ENCODE measurements at places on chromosomes 2 and 18.

DNA sequence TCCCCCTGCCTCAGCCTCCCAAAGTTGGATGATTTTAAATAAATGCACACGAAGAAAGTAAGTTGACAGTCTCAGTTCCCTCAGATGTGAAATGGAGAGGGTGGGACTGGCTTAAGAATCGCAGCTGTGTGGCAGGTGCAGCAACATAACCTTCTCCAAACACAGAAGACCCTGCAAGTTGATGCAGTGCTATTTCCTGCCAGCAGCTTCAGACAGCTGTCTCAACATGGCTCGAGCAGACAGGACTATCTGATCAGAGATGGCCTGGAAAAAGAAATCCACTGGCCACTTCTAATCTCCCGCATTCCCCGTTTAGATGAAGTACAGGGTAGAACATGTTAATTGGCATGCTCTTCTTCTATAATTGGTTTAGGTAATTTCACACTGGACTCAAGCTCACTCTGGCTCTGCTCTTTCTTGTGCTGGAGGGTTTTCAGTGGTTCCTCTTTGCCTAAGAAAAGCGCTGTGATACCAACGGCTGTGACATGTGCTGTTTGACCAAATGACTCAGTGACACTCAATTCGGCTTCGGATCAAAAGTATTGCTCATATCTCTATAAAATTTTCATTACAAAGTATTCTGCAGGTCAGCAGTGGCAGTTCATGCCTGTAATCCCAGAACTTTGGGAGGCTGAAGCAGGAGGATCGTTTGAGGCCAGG is 40.2 kb downstream of the MYOM1 start:
- no peak for DNase-seq

- DNase-seq, result no peak
Observed at GRCh38 chr2:173126819-173127218, 51.2 kb downstream of the MAP3K20 start.

- DNase-seq, result peak; percentile 65
Observed at GRCh38 chr18:41745166-41746049, 209.6 kb upstream of the PIK3C3 start.

- peak; percentile 44 for DNase-seq
Observed at GRCh38 chr2:193966590-193966989, 1690.4 kb upstream of the SLC39A10 start.

DNA sequence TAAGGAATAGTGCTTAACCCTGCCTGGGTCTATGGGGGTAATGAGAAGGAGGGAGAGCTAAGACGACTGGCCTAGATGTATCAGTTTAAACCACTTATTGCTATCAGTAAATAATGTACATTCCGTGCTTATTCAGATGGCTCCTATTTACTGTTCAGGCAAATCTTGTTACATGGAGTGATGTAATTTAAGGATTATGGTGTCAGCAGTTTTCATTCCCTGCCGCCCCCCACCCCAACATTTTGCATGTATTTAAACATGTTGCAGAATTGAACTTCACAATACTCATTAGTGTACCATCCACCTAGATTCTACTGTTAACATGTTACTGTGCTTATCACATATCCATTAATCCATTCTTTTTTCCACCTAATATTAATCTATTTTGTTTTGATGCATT is 11.7 kb downstream of the AGPS start:
- no peak for DNase-seq

GRCh38 chr2:74571058-74571457 is 16.5 kb downstream of the DOK1 start:
- DNase-seq, result no peak

- DNase-seq, result peak; percentile 98
Observed at GRCh38 chr2:29921560-29921915, at the start of gene ALK. ALK (minus strand) TSS chr2:29921586; CDS start chr2:29920659, 927 bp downstream.

GRCh38 chr2:202406445-202406978 is 30.4 kb downstream of the BMPR2 start:
- no peak for DNase-seq

GRCh38 chr2:105510761-105511528 is 112.1 kb upstream of the FHL2 start:
- no peak for DNase-seq

- DNase-seq, result no peak
Observed at GRCh38 chr2:112699984-112700667, 20.7 kb upstream of the NT5DC4 start.

DNA sequence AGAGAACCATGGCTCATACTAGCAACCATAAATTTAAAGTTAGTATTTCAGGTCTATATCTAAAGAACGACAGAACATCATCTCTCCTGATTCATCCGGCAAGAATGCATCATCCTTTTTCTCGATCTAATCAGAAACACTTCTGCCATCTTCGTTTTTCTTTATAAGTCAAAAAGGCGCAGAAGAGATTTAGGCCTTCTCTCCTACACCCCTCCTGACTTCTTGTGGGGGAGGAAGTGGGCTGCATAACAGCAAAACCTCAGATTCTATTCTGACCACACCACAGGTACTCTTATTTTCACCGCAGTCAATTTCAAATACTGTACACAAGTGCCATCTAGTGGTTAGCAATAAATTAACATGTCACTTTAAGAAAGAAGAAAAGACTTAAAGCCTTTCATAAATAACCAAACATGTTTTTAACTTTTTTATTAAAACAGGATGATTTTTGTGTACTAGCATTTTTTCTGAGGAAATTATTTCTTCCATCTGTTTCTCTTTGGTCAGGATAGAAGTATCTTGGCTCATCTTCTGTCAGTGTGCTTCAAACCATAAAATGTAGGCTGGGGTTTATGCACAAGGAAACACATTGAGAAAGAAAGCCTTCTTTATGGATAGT is 48.4 kb upstream of the PIK3C3 start:
- peak; percentile 58 for DNase-seq

GRCh38 chr2:202608142-202608852 is 26.5 kb upstream of the FAM117B start:
- no peak for DNase-seq

DNA sequence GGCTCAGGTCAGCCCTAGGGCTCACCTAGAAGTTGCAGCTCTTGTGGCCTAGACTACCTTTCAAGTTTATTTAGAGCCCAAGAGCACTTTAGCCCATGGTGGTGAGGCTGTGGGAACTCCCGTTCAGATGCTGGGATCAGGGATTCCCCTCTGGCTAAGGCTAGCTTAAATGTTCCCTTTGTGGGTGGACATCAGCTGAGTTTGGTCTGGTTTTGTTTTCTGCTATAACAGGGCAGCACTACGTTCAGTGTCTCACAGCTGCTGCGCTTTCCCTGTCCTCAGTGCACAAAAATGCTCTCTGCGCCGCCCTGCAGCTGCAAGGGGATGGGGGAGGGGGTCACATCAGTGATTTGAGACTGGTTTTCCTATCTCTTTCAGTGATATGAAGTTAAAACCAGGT is 170.5 kb upstream of the KCNJ3 start:
- DNase-seq, result no peak

GRCh38 chr2:96665083-96665569 is 22.6 kb downstream of the FER1L5 start:
- DNase-seq, result no peak

DNA sequence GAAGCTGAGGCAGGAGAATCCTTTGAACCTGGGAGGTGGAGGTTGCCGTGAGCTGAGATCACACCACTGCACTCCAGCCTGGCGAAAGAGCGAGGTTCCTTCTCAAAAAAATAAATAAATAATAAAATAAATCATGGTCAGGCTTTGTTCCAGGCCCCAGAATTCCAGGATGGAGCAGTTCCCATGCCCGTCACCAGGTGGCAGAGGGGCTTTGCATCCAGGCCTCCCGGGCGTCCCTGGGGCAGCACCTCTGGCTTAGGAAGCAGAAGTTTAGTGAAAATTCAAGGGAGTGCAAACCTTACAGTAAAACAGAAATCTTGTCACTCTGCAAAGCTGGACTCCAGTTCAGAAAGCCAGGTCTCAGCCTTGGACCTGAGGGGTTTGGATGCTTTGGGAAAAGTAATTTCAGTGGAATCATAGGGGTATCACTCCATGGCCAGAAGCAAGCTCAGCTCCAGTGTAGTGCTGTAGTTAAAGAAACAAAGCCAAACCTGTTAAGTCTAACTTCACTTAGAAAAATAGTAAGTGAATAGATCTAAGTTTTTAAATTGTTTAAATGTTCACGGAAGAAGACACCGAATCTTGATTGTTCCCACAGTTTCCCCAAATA is 512.7 kb downstream of the CMPK2 start:
- peak; percentile 79 for DNase-seq

GRCh38 chr2:125979886-125980285 is 676.1 kb upstream of the GYPC start:
- DNase-seq, result no peak

- no peak for DNase-seq
Observed at GRCh38 chr2:168841445-168841844, 39.0 kb downstream of the NOSTRIN start.

DNA sequence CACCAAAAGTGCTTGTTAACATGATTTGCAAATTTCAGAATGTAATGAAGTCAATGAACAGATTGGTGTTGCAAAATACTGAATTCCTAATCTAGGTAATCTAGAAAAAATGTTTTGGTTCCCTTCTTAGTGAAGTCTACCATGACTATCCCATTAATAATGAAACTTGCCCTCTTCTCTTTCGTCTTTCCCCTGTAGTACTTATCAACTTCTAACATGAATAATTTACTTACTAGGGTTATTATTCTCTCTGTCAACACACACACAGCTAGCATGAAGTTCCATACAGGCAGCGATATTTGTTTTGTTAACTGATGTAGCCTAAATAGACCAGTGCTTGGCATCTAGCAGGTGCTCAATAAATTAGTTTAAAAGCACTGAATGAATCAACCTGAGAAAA is 160.2 kb downstream of the NCK2 start:
- DNase-seq, result no peak

DNA sequence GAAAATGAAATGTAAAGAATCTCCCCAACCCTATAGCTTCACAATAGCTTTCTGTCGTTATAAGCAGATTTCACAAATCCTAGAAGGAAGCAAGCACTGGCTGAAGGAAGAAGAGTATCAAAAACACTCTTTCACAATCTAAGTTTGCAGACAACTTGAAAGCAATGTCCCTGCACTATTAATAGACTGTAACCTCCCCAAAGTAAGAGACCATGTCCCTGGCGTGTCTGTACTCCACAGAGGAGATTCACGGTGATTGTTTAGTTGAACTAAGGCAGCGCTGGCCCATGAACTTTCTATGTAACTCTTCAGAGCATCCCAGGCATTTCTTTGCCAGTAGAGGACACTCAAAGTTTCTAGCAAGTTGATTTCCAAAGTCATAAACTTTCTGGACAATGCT is 128.0 kb upstream of the HNRNPA3 start:
- DNase-seq, result no peak

DNA sequence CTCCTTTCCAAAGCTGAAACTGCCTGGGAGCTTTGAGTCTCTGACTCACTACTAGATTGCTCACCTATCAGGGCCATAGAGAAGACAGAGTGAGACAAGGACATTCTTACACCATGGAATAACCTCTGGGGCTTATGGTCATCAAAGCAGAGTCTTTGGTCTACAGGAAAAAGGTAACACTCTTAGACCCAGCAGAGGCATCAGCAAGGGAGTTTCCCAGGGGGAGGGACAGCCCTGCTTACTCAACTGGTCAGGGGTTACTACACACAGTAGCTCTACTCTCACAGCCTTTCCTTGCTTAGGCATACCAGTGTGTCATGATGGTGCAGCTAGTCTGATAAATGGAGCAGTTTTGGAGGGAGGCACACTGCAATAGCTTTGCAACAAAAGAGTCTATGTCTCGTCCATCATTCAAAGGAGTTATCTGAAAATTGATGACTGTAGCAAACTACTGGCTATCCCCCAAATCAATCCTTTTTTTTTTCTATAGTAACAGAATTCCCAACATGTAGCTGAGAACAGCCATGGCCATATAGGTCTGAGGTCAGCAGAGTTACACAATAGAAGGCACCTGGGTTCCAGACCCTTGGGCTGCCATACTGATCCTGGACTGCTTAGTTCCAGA is 22.4 kb upstream of the CD28 start:
- no peak for DNase-seq

DNA sequence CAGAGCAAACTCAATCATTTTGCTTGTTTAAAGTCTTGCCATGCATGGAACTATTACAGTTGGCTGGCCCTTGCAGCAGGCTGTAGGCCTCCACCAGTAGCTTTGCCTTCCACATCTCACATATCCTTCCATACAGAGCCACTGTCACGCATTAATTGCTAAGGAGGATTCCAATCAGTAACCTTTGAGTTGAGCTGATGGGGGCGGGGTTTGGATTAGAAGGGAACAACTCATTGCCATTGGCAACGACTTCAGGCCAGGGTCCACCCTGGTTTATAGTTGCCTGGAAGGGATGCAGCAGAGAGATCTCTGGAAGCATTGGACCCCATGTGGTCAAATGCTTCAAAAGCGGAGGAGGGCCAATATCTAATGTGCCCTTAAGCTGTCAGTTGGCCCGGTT is 63.3 kb upstream of the TTC39C start:
- no peak for DNase-seq

DNA sequence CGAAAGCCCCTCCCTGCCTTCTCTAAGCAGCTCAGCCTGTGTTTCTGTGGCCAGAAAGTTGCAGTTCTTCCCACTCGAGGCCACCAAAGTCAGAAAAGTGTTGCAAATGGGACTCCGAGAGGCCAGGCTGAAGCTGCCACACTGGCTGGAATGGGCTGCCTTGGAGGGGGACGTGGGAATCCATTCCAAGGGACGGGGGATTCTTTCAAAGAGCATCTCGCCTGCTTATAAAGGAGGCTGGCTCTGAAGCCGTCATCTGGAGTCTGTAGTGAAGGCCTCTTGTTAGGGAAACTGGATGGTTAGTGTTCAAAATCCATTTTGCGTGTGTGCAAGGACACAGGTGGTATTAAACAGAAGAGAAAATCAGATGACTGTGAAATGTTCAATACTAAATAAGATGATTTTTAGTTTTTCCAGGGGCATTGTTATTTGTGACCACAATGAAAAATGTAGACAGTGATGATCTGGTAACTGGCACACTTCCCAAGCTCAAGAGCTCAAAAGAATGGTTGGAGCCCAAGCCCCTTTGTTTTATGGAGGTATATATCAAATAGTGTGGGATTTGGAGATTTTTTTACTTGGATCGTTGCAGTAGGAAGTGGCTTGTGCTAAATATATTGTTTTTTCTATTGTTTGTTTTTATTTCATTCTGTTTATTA is 782 bp downstream of the FAM228B start:
- no peak for DNase-seq

DNA sequence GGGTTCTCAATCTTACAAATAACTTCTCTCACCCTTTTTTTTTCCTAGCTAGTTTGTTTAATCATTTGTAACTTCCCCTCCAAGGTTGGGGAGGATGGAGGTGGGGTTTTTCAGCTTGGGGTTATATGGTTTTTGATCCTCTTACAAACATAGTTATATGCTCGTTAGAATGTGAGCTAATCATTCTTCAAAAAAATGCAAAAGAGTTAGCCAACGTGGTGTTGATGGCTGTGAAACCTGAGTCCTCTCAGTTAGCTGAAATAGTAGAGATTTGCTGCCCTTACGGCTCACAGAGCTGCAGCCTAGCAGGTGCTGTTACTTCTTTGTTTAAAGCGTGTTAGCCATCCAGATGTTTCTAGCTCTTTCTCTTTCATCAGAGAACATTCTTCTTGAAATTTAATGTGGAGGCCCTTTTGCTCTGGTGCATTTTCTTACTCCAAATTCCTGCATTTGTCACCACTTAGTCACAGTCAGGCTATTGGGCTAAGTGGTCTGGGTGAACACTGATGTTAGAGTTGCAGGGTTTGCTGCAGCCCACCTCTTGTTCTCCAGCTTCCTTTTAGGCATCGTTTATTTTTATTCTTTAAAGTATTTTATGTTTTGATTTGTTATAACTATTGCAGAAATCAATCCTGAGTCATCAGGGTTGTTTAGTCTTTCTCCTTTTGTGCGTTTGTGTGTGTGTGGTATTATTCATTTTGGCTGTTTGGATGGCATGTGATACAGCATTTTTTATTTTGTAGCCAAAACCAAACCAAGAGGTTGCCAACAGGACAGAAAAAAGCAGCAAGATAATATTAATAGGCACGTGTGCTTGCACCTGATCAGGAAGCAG is 41.1 kb downstream of the LIMS1 start:
- DNase-seq, result peak; percentile 41
